ENCODE measurements at places on chromosomes 5 and 9.
A peak's percentile ranks its signal among the peaks of the same experiment; 100 is the strongest.

DNA sequence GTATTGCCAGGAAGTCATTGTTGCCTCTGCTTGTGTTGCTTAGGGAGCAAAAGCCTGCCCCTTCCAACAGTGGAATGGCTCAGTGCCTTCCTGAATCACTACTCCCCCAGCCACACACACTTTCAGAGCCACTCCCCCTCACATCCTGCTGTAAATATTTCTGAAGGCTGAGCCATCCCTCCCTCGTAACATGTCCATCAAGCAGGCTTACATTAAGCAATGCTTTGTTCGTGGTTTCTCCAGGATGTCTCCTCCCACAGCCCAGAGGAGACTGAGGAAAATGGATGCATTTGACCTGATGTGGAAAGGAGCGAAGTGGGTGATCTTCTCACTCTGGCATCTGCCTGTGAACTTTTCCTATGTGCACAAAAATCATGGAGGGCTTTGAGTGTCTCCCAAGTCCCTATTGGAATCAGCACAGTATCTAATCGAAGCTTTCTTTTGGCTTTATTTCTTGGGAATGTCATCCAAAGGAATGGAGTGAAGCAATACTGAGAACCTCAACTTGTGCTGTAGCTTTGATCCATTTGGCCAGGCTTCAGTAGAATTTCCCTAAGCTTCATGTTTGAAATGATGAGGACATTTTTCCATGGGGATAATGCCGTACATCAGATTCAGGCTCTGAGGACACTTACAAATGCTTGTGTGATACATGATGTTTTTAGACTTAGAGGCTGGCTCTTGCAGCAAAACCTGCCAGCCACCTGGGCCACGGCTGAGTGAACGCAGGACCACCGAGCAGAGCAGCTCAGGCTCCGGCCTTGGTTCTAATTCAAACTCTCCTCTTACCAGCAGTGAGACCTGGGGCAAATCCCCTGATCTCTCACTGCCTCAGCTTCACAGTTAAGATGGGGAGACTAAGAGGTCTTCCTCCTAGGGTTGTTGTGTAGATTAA lies 389.1 kb downstream of the ENC1 start:
- peak; percentile 7 for DNase-seq

GRCh38 chr5:141785135-141785534 lies 93.1 kb downstream of the PCDH1 start:
- no peak for DNase-seq

- DNase-seq = no peak
Measured at GRCh38 chr5:12413585-12413984, 509.3 kb upstream of the CTNND2 start.

DNA sequence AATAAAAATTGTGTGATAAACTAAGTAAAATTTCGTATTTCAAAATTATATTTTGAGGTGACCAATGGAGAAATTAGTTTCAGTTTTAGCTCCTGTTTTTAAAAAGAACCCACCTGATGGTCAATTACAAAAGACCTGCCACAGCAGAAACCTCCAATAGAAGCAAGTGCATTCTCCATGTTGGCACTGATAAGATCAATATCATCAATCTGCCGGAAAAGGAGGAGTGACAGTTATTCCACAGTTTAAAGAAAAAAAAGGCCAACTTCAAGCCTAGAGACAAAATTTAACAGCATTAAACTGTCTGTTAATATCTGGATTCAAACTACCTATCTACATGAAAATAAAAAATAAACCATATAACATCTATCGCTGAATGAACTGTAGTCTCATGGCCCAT lies 67.7 kb downstream of the SPTLC1 start:
- no peak for DNase-seq

DNA sequence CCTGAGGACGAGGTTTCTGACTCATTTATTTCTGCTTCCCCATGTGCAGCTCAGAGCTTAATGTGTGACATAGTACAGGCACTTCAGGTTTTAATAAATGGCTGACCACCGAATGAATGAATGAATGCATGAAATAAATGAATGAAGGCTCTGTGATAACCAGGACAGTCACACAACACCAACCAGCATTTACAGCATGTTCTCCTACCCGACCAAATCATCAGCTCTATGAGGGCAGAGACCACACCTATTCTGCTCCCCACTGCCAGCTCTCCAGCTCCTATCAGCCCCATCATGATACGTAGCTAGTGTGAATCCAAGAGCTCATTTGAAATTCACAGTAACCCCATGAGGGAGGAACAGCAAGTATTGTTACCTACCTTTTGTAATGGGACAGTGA lies 4.8 kb downstream of the TMOD1 start:
- DNase-seq = no peak

DNA sequence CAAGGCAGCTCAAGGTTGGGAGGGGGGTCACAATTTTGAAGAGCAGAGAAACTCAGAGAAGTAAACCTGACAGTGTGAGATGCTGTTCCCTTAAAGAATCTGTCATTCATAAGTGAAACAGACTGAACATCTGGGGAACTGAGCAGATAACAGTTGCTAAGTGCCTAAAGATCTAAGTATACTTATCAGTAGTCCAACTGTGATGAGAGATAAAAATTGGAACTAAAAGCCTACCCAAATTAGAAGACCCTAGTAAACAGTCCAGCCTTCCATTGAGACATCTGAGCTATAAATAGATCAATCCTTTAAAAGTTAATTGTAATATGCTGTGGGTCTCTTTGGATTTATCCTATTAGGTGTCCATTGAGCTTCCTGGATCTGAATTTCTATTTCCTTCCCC lies 692.8 kb upstream of the ZNF608 start:
- no peak for DNase-seq

- no peak for DNase-seq
Measured at GRCh38 chr5:152704286-152704685, 299.2 kb upstream of the NMUR2 start.

GRCh38 chr9:134892820-134893420 lies 12.3 kb downstream of the FCN2 start:
- no peak for DNase-seq

GRCh38 chr9:91820949-91821880 lies 128.8 kb downstream of the ROR2 start:
- peak; percentile 32 for DNase-seq

DNA sequence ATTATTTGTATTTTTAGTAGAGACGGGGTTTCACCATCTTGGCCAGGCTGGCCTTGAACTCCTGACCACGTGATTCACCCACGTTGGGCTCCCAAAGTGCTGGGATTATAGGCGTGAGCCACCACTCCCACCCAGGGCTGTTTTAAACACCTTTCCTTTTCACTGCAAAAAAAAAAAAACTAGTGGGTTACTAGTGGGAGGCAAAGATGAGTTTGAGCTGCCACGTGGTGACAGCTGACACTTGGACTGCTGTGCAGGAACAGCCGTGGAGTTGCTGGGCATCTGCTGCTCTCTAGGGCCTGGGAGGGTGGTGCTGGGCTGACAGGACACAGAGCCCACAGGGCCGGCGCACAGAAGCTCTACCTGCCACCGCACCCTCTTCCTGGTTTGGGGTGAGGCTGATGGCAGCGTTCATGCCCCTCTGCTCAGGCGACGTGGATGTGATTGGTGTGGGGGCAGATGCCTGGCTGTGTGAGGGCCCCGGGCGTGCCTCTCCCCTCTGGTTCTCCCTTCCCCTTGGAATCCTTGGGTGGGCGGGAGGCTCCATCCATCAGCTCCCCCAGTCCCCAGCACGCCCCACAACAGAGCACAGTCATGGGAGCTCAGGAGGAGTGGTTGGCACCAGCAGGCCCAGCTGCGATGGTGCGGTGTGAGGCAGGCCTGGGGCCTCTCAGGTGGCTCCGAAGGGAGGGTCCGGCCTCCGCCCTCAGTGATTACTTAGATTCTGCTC lies 16.9 kb downstream of the RABL6 start:
- no peak for DNase-seq

GRCh38 chr9:125674981-125675973 lies 31.7 kb downstream of the MAPKAP1 start:
- no peak for DNase-seq

DNA sequence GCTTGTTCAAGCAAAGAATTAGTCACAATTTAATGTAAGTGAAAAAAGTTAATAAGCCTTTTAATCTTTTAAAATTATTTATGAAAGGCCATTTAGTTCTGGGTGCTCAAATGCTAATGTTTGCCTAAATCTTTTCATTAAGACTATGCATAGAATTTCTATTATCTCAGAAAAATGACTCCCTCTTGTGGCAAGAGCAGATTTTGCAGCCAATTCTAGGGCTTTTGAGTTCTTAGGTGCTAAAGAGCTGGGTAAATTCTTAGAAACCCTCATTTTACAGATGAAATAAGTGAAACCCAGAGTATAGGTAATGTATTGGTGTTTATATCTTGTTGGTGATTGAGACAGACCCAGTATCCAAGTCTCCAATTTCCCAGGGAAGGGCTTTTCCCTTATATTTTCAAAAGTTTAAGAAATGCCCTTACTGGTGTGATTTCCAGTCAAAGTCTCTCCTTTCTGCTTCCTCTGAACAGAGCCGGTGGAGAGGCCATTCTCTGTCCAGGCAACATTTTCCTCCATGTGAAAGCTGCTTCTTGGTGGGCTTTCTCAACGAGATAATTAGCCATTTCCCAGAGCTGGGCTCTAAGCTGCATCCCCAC lies 24.1 kb upstream of the PCSK5 start:
- no peak for DNase-seq

DNA sequence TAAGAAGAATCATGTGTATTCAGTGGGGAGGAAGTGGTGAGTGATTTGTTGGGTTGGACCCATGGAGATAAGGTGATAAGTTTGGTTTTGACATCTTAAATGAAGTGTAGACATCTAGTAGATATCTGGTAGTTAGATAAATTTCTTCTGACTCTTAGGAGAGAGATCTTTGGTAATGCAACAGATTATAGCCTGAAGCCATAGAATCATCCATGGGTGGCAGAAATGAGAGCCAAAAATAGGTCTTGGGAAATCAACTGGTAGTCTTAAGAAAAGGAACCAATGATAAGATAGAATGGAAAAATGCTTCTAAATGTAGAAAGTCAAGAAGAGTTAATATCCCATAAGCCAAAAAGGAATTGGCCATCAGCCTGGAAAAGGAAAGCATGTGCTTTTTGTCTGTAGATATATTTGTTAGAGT lies 532.7 kb upstream of the GRAMD2B start:
- DNase-seq = no peak

DNA sequence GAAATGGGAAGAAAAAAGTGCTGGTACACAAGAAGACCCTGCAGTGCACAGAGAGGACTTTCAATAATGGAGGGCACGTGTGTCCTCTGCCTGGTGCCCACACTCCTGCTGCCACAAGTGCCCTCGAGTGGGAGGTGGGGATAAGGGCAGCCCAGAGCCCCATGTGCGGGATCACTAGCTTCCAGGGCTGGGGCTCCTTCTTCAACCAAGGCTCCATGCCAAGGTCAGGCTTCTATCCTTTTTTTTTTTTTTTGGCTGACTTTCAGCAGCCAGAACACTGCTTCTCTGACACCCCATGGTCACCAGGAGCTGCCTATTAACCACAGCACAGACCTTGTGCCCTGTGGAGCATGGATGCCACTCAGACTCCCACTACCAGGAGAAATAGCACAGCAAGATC lies 7.5 kb downstream of the ACSL6 start:
- DNase-seq = no peak

DNA sequence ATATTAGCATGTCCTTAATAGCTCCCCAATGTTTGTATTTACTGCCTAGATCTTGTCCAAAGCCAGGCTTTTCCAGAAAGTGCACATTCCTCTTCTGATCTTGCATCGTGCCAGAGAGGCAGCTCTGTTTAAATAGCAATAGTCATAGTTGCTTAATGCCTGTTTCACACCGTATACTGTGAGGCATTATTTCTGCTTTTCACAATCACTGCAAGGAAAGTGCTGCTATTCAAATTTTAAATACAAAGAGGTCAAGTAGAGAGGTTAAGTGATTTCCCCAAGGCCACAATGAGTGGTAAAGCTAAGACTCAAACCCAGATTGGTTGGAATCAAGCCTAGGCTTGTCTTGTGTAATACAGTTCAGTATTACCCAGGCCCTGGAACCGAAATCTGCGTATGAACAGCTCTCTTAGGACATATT lies 153.6 kb downstream of the SNX18 start:
- peak; percentile 18 for DNase-seq

- DNase-seq = no peak
Measured at GRCh38 chr9:99037769-99038483, 67.0 kb upstream of the TGFBR1 start.

- DNase-seq = no peak
Measured at GRCh38 chr5:133930061-133930812, 38.2 kb downstream of the C5orf15 start.

GRCh38 chr9:71755230-71755629 lies 13.1 kb downstream of the CEMIP2 start:
- DNase-seq = no peak

DNA sequence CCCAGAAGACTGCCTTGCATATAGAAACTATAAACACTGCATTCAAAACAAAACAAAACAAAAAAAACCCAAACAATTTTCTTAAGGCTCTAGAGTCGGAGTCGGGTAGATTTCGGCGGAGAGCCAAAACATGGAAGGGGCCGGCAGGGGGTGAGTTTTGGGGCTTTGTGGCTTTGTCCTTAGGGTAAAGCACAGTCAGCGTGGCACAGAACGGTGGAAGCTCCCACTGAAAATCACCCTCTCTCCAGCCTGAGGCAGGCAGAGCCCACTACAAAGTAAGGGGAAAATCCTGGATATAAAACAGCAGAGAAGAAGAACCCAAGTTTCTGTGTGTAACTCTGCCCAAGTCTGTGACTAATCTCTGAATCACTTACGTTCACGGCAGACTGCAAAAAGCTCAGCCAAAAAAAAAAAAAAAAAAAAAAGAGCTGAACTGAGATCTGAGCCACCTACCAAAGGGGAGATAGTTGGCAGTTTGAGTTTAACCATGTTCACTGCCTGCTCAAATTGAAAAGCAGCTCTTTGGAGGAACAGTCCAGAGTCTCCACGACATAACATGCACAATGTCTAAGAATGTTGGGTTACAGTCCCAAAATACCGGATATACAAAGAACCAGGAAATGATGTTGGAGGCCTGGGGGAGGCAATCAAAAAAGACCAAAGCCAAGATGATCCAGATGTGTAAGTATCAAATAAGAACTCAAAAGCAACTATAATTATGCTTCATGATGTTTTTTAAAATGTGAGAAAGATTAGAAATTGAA lies 26.6 kb upstream of the OR2K2 start:
- no peak for DNase-seq

DNA sequence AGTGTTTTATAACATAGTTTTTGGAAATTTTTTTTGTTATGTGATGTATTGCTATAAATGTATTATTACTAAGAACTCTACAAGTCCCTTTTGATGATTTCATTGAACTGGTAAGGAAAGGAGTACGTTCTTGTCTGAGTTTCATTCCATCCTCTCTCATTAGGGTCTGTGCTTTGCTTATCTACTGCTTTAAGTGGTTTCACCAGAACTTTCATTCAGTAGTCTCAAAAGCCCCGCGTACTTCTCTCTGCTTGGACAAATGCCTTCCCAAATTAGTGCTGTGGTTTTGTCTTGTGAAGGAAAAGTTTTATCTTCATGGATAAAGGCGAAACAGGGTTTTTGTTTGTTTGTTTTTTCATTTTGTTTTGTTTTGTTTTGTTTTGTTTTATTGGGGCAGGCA lies 469.8 kb upstream of the WWC1 start:
- no peak for DNase-seq

DNA sequence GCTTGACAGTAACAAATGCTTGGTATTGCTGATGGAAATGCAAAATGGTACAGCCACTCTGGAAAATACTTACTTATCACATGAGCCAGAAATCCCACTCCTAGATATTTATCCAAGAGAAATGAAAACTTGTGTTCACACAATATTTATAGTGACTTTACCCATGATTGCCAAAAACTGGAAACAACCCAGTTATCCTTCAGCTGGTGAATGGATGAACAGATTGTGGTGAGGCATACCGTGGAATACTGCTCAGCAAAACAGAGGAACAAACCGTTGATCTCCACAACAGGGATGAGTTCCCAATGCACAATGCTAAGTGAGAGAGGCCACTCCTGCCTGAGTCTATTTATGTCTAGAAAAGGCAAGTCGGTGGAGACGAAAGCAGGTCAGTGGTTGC lies 40.5 kb upstream of the LRRC14B start:
- DNase-seq = no peak

All from HL-60 (cell line).